Stimulated activated CD4-positive, alpha-beta T cell treated with anti-CD3 and anti-CD28 coated beads, Interleukin-2, amount 100 ng/mL, for 24 hours (primary cell): ENCODE measurements at places on chromosomes 3 and 15.
A peak's percentile ranks its signal among the peaks of the same experiment; 100 is the strongest.

GRCh38 chr3:9253327-9253726 lies 3.9 kb upstream of the SRGAP3 start:
- DNase-seq: no peak

DNA sequence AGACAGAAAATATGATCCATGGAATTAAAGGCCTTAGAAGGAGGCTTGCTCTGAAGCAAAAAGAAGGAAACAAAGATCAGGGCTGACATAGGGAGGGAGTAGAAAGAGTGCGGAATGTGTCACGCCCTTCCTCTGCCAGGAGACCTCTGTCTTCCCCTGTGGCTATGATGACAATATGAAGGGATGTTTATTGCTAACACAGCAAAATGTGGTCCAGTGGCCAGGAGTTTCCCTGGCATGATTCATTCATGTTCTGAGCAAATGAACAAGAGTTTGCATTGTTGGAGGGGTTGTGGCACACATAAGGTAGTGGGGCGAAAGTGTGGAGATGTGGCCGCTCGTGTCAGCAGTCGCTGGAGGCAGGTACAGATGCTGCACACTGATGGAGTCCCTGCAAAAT lies 169.4 kb downstream of the SHQ1 start:
- DNase-seq: no peak

DNA sequence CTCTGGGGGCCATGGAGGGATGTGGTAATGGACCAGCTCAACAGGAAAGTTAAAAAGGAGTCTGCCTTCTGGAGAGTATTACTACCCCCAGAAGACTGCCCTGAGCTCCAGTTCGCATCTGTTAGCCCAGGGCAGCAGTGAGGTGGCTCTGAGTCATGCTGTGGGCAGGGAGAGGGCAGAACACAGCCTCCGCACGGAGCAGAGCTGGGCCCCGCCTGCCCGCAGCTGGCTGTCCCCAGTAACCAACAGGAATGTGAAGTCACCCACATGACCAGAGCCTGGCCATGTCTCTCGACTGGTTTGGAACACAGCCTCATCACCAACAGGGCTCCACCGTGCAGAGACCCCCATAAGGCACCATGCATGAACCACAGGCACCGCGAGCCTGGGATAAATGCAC lies 62.1 kb downstream of the CYFIP1 start:
- no peak for DNase-seq

- DNase-seq: no peak
These were observed 103.0 kb downstream of the PGPEP1L start for GRCh38 chr15:98904544-98904943.

GRCh38 chr3:123100193-123100776 lies 33.5 kb downstream of the PDIA5 start:
- no peak for DNase-seq

- DNase-seq: peak; percentile 21
These were observed 433.8 kb upstream of the SUCLG2 start for GRCh38 chr3:68088216-68088615.

GRCh38 chr3:155007729-155008128 lies 72.4 kb upstream of the MME start:
- DNase-seq: no peak

DNA sequence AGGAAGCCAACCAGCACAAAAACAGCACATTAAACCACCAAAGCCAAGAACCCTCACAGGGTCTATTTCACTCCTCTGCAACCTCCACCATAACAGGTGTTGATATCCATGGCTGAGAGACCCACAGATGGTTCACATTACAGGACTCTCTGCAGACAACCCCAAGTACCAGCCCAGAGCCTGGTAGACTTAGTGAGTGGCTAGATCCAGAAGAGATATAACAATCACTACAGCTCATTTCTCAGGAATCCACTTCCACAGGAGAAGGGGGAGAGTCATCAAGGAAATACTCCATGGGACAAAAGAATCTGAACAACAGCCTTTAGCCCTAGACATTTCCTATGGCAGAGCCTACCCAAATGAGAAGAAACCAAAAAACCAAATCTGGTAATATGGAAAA lies 168.1 kb upstream of the CD96 start:
- no peak for DNase-seq

GRCh38 chr3:22555753-22556435 lies 647.2 kb upstream of the UBE2E2 start:
- no peak for DNase-seq

DNA sequence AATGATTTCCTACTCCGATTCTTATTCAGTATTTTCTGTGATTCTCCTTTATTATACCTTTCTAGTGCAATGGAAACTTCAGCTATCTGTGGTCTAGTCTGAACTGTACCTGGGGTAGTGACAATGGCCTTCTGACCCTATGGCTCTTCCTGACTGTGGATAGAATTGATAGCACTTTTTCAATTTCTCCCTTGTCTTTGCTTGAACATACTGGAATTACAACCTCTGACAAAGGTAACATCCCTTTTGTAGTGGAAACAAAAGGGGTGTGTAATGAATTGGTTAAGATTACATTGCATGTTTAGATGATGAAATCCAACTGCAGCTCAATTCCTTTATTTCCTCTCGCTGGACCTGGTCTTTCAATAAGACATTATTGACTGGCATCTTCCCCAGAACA lies 21.0 kb upstream of the SOX2 start:
- no peak for DNase-seq

GRCh38 chr15:75721923-75722870 lies 9.5 kb upstream of the CSPG4 start:
- DNase-seq: no peak

DNA sequence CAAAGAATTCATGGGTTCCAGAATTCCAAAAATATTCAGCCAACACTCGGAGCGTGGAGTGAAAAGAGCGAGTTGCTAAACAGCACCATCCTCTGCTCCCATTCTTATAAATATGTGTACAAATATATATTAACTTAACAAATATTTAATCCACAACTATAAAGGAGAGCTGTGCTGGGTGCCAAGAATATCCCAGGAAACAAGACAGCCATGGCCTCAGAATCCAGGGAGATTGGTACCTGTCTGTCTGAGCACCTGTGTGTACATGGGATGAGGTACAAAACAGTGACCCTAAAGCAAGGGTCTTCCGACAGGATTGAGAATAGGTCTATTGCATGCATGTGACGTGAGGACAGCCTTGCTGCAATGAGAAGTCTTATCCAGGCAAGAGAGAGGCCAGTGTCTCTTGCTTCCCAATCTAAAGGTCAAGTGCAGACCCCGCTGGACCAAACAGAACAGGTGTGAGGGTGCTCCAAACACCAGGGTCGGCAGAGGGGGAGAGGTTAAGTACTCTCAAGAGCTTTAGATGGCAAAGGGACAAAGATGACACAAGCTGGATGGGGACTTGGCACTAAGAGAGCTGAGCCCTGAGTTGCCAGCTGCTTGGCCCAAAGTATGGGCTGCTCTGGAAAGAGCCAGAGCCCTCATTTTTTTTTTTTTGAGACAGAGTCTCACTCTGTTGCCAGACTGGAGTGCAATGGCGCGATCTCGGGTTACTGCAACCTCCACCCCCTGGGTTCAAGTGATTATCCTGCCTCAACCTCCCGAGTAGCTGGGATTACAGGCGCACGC lies 36.2 kb downstream of the HOMER2 start:
- DNase-seq: no peak

DNA sequence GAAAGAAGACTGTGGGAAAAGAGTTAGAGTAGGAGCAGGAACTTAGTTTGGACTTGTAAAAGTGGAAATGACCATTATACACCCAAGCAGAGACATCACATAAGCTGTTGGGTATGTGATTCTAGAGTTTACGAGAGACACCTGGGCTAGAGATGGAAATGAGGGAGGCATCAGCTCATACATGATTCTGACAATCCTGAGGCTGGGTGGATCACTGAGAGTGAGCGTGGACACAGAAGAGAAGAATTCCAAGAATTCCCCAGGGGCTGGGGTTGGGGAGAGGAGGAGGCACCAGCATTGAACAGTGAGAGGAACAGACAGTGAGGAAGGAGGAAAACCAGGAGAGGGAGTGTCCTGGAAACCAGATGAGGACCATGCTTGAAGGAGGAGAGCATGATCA lies 113.5 kb downstream of the KCNAB1 start:
- DNase-seq: no peak

- DNase-seq: no peak
These were observed 244.2 kb upstream of the ST8SIA2 start for GRCh38 chr15:92149465-92149864.

GRCh38 chr15:101232677-101233076 lies 19.2 kb downstream of the CHSY1 start:
- DNase-seq: no peak

DNA sequence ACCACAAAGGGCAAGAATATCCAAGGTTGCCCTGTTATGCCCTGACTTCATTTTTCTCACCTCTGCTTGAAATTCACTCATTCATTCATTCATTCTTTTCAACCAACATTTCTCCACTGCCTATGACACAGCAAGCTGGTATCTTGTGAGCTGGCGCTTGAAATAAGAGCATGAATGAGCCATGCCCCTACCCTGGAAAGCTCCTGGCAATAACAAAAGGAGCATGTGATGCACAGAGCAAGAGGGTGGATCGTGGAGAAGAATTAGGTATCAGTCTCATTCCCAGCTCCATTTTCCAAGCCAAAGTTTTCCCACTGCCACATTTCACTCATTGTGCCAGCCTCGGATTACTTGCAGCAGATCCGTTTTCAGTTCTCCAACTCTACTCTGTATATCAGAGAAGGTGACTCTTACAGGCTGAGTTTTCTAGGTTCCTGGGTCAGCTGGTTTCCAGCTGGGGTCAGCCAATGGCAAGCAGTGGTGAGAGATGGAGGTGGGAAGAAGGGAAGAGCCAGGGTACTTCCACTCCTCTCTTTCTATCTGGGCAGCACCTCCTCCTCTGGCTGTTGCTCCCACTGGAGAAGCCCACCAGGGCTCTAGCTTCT lies 144.8 kb downstream of the SUCLG2 start:
- no peak for DNase-seq

DNA sequence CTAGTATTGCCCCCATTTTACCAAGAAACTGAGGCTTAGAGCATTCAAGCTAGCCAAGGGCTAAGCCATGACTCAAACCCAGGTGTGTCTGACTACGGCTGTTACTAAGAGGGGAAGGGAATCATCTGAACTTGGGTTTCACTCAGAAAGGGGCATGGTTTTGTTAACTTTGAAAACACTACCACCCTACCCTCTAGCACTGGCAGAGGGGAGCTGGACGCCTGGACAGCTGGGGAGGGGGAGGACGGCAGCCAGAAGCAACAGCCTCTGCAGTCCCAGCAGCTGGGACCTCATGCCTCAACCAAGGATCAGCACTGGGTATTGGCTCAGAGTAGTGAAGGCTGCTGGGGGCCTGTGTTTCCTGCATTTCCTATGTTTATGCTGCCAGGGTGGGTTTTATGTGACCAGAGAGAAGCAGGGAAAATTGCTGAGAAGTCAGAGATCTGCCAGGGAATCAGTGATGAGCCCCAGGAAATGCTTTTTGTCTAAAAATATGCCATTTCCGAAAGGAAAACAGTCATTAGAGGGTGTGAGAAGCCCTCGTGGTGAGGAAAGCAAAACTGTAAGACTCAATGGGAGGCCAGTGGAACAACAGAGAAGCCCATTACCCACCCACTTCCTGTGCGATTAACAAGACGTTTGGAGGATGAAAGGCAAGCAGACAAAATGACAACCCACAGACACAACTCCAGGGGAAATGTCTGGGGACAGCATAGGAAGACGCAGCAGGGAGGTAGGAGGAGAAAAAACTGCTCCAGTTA lies 41.2 kb downstream of the LIPC start:
- peak; percentile 27 for DNase-seq

DNA sequence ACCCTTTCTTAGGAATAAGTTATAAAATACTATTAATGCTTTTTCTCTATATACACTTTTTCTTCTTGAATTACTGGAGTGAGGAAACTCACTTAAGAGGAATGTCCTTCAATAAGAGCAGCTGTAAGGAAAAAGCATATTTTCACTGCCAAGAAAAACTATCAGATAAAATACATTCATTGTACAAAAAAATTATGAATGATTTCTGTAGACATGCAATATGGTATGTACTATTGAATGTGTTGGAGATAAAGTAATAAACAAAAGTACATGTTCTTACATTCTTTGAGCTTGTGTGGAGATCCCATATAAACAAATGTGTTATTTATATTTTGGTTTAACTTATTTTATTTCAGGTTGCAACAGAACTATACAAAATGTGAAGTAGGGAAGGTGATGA lies 241.0 kb upstream of the ZNF717 start:
- DNase-seq: no peak
